NCI-H187 treated with DMSO at 0.1 percent for 48 hours (cell line): ENCODE measurements at places on chromosomes 4 and X.

DNA sequence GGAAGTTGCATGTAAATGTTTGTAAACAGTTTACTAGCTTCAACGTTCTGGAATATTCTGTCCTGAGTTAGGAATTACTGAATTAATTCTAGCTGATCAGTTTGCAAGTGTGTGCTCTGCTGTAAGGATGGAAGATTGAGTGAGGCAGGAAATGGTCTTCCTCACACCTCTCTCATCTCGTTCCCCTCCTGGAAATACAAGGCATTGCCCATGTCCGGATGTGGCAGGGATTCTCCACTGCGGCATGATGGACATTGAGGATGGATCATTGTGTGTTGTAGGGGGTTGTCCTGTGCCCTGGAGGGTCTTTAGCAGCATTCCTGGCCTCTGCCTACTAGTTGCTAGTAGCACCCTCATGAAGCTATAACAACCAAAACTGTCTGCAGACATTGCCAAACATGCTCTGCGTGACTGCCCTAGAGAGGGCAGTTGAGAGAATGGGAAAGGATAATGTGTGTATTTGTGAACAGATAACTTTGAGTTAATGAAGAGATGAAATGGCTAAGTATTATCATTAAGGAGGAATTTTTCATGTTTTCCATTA, 12.6 kb downstream of the CA5B start:
- DNase-seq = no peak

GRCh38 chrX:136386826-136387225, 86.1 kb downstream of the ADGRG4 start:
- no peak for DNase-seq

GRCh38 chr4:73152893-73153292, 83.4 kb upstream of the COX18 start:
- no peak for DNase-seq

DNA sequence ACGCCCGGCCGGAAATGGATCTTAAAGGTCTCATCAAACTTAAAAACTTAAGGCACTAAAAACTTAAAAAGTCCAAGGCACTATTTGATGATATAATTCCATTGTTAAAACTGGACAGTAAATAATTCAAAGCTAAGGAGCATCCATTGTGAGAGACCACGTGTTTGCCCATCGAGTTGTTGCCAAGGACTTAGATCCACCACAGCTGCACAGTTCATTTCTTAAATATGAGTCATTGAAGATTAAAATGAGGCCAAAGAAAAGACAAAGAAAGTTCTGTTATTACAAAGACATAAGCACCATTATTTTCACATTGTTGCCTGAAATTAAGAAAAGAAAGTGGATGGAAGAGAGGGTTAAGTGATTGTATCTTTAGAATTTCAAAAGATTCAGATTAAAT, 411.5 kb upstream of the FTHL17 start:
- DNase-seq = no peak

- no peak for DNase-seq
Observed at GRCh38 chr4:125749354-125749753, 434.6 kb downstream of the FAT4 start.

DNA sequence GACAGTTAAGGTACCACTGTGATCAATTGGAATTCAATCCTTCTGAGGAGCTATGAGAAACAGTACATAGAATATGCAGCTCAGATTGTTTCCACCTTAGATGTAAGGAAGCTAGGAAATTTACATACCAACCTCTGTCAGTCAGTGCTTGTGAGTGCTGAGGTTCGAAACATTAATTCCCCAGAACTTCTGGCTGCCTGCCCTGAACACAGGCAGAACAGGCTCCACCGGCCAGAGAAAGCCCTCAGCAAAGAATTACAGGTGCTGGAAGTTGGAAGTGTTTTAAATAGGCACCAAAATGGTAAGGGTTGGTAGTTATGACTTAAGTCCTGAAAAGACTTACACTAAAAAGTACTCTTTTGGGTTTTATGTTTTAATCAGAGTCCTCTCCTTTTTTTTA, 651.8 kb downstream of the C4orf33 start:
- DNase-seq = no peak

- DNase-seq = no peak
Observed at GRCh38 chrX:2325076-2325784, 175.5 kb downstream of the DHRSX start.

- no peak for DNase-seq
Observed at GRCh38 chrX:95145848-95146490, 1472.0 kb downstream of the FAM133A start.

- no peak for DNase-seq
Observed at GRCh38 chrX:54157561-54157960, 25.5 kb downstream of the FAM120C start.

GRCh38 chrX:69082055-69082752, 83.0 kb downstream of the PJA1 start:
- DNase-seq = no peak

GRCh38 chr4:150108691-150109090, 30.4 kb downstream of the DCLK2 start:
- no peak for DNase-seq
